ENCODE measurements at places on chromosomes 3 and 15.

- DNase-seq = no peak
Measured at GRCh38 chr15:94704421-94704820, 473.1 kb downstream of the MCTP2 start.

GRCh38 chr15:75786575-75786947 is 56.7 kb upstream of the UBE2Q2 start:
- no peak for DNase-seq

- DNase-seq = no peak
Measured at GRCh38 chr3:171351676-171352075, 108.5 kb downstream of the TNIK start.

- no peak for DNase-seq
Measured at GRCh38 chr3:117281371-117281770, 571.8 kb downstream of the TUSC7 start.

DNA sequence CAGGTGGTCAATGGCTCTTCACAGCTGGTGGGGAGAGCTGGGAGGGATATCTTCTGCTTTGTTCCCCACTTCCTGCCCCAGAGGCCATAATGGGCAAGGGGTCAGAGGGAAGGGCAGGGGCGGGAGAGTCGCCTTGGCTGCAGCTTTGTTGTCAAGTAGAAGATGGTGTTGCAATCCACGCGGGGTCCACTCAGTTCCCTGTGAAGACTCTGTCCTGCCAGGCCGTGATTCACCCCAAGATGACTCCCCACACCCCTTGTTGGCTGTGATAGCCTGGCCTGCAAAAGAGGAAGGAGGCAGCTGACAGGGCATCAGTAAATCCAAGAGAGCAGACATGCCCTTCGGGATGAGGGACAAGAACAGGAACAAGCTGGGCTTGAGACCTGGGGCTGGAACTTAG is 6.9 kb downstream of the GALNT15 start:
- DNase-seq = no peak

DNA sequence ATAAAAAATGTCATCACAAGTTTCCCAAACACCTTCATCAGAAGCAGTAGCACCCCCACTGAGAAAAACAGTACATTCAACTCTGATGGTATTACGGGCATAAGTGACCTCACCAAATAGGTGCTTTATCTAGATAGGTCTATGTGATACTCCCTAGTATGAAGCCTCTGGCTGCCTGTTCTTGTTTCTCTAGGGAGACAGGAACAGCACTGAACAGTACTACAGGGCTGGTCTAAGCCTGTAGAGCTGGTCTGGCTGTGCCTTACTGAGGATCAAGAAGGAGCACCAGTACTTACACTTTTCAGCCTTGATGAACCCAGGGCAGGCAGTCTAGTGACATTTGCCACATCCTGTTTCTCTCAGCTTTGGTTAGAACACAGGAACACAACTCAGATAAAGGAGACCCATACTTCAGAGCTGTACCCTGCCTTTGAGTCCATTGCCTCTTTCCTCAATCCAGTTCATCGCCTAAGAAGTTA is 35.9 kb downstream of the OXNAD1 start:
- no peak for DNase-seq

- no peak for DNase-seq
Measured at GRCh38 chr15:33124279-33124678, 70.2 kb downstream of the FMN1 start.

DNA sequence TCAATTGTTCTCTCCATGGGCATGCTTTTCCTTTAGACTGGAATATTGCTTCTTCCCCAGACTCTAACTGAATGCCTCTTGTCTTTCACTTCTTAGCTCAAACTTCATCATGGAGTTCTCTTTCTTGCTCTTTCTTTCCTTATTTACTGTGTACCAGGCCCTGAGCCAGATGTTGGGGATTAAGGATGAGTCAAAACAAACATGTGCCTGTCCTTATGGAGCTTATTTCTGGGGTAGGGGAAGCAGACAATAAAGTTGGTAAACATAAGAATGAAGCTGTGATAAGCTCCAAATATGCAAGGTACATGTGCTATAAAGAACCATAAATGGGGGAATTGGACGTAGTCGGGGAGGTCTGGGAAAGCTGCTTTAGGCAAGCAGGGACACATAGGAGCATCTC is 145.8 kb downstream of the ALDH1A2 start:
- no peak for DNase-seq

GRCh38 chr3:184579513-184579912 is 17.9 kb downstream of the EPHB3 start:
- no peak for DNase-seq

GRCh38 chr3:21954709-21955108 is 203.7 kb upstream of the ZNF385D start:
- no peak for DNase-seq

- no peak for DNase-seq
Measured at GRCh38 chr3:82053236-82053635, 291.8 kb upstream of the GBE1 start.

GRCh38 chr3:114624047-114624445 is 330.2 kb downstream of the TIGIT start:
- no peak for DNase-seq

GRCh38 chr15:42080186-42080918 is 14.0 kb downstream of the PLA2G4D start:
- no peak for DNase-seq

DNA sequence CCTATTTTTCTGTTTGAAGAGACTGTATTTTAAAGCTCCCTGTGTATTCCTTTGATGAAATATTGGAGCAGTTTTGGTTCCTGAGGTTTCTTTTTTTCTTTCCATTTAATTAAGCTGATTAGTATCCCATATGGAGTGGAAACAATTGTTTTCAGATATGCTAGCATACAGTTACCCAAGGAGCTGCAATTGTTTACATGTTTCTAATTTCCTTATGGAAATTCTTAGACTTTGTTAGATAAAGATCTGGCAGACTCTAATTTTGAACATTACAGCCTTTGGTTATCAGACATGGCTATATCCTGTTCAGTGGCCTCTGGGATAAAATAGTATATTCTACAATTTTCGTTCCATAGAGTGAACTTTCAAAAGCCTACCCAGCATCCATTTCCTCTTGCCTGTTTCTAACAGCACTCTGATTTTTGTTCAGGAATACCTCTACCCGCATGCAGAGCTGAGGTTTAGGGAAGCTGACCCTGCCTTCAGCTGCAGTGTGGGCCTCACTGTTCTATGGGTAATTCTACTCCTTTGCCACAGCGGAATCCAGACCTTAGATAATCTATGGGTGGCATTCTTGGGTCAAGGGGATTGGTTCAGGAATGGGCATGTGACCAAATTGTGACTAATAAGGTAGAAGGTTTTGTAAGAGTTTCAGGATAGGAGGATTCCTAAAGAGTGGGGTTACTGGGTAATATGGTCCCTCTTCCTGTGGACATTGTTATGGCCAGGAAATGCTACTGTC is 161.1 kb upstream of the ANKRD28 start:
- DNase-seq = no peak

GRCh38 chr15:78873793-78874765 is 1.4 kb downstream of the MORF4L1 start:
- no peak for DNase-seq

DNA sequence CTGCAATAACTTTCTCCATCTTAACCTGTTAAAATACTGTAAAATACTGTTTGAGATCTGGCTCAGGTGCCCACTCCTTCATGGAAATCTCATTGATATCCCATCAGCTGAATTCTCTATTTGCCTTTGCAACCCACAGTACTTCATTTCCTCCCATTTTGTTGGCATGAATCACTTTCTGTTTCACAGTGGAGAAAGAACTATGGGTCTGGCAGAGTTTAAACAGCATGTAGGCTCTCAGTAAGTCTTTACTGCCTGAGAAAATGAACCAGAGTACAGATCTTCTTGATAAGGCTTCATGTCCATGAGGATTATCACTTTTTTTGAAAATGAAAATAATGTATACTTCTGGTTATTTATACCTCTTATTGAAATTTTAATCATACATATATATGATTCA is 245.9 kb downstream of the NAALADL2 start:
- DNase-seq = no peak

- no peak for DNase-seq
Measured at GRCh38 chr3:13054341-13055285, 18.6 kb downstream of the IQSEC1 start.

GRCh38 chr3:16336825-16337224 is 71.8 kb downstream of the OXNAD1 start:
- no peak for DNase-seq

DNA sequence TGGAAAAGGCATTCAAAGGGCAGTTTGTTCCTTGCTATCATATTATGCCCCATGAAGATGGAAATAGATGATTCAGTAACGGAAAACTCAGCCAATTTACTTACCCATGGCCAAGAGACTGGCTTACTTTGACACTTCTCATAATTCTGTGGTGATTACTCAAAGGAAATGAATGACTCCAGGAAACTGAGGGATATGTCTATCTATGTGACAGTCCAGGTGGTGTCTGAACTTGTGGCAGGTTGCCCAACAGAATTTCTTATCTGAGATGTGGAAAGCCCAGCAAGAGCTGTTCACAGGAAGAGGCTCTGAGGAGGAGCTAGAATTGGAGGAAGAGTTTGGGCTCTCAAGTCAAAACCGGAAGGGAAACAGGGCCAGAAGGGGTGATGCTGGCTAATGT is 91.2 kb downstream of the KCNAB1 start:
- DNase-seq = no peak

GRCh38 chr3:132317229-132317948 is at the start of gene ACP3:
Gene ACP3 (plus strand): TSS chr3:132317407. CDS start chr3:132317457, 50 bp downstream.
- no peak for DNase-seq

DNA sequence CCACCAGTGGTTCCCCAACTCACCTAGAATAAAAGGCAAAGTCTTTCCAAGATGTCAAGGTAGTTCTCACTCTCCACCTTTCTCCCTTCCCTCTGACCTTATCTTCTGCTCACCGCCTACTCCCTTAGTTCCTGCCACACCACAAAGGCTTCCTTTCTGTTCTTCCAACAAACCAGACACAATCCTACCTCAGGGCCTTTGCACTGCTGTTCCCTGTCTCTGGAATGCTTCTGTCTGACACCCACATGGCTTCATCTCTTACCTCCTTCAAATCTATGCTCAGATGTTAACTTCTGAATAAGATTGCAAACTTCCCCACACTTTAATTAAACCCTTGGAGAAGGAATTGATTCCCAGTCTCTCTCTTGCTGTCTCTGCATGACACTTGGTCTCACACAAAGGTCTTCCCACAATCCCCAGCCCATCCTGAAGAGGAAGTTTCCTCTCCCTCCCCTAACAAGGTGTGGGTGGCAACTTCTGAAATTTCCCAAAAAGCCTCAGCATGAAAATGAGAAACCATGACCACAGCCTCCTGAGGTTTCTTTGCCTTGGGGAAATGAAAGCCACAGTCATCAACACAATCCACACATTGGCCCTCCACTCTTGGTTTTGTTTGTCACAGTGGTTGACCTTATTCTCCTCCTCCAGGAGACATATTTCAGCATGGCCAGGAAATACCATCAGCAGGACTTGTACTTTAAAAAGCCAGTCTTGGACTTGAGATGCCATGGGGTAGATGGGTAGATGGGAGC is 3.0 kb upstream of the RYK start:
- DNase-seq = no peak

DNA sequence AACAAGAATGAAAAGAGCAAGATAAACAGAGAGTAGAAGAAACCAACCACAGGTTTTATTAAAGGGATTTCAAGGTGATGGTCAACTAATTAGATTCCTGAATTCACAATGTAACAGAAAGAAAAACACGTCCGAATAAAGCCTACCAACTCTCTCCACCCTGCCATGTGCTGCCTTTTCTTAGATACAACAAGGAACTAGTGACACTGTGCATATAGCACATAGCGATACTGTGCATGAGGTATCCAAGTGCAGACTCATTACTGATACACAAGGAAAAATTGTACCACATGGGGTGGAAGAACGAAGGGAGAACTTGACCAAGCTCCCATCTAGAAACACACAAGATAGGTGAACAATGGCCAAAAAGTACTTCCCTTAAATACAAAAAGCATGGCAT is 154.6 kb downstream of the MAGI1 start:
- no peak for DNase-seq

DNA sequence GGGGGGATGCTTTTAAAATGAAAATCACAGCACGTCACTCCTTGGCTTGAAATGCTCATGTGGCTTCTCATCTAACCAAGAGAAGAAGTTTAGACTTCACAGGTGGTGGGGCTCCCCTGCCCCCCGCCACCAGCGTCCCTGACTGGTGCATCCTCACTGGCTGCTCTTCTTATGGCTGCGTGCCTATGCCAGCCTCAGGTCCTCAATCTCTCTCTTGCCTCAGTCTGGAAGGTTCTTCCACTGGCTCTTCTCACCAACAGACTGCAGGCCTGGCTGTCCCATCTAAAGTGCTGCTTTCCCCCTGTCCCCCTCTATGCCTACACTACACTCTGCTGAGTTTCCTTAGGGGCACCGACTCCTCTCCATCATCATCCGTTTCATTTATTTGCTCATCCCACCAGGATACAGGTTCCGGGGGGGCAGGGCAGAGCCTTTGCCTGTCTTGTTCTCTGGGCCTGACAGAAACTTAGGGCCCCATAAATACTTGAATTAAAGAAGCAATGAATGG is 20.6 kb downstream of the ABTB1 start:
- no peak for DNase-seq

DNA sequence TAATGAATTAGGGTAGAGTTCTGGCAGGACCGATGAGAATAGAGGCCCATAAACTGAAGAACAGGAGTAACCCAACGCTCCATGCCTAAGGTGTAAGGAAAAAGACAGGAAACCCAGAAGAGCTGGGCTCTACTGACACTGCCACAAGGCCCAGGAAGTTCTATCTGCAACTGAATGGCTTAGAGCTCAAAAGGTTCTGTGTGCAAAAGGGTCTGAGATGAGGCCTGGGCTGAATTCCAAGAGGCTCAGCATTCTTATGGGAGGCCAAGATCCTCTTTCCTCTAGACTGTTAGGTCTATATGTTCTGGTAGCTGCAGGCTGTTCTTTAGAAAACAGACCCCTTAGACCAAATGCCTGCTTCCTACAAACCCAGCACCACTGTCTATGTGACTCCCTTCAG is 30.5 kb upstream of the PRSS50 start:
- no peak for DNase-seq

GRCh38 chr15:38069511-38070011 is 135.1 kb downstream of the TMCO5A start:
- DNase-seq = no peak

DNA sequence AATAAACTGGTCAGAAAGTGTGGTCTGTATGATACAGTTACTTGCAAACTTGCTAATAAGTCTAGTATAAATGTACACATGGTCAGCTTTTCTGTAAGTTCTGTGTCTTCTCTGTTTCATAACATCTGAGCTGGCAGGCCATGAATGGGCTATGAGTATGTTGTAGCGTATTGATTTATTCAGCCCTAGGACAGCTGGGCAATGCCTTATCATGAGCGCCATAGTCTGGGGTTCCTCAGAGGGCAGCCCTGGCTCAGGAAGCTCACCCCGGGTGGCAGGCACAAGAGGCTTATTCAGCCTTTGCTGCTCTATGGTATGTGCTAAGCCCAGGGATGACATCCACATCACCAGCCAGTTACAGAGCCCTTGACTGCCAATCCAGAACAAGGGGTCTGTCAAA is 50.7 kb upstream of the CCR2 start:
- no peak for DNase-seq

- DNase-seq = no peak
Measured at GRCh38 chr3:48851407-48851806, 3.7 kb upstream of the PRKAR2A start.

GRCh38 chr15:77632534-77633133 is at the start of gene LINGO1:
Gene LINGO1 (minus strand): TSS chr15:77632912. CDS start chr15:77632315, 597 bp downstream.
- no peak for DNase-seq
